DMS153 (cell line): ENCODE measurements at places on chromosomes 2 and 18.
A peak's percentile ranks its signal among the peaks of the same experiment; 100 is the strongest.

DNA sequence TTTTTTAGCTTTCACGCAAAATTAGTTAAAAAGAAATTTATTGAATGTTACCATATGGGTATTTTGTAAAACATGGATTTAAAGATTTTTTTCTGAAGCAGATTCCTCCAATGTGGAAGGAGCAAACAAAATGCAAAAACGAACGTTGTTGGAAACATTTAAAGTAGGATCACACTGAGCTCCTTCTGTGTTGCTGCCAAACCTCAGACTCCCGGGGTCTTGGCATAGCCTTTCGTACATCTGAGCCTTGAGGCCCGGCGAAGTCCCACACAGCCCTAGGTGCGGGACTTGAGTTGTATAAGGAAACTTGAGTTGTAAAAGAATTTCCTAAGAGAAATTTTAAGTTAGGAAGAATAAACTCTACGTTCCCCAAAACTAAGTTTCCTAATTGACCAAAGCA lies 52.0 kb upstream of the CD226 start:
- no peak for DNase-seq

DNA sequence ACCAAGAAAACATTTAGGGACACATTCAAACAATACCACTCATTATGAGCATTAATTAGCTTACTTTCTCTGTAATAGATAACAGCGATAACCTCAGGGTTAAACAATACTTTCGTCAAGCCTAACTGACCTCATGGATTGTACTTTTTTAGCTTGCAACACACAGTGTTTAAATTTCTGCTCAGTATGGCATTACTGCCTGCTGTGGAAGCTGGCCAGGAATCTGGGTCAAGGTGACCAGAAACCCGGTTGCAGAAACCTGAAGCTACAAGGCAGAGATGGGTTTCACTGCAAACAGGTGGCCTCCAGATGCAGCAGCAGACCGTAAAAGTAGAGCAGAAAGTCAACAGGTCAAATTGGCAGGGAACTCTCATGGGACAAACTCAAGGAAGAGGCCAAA lies 123.8 kb upstream of the FHL2 start:
- no peak for DNase-seq

DNA sequence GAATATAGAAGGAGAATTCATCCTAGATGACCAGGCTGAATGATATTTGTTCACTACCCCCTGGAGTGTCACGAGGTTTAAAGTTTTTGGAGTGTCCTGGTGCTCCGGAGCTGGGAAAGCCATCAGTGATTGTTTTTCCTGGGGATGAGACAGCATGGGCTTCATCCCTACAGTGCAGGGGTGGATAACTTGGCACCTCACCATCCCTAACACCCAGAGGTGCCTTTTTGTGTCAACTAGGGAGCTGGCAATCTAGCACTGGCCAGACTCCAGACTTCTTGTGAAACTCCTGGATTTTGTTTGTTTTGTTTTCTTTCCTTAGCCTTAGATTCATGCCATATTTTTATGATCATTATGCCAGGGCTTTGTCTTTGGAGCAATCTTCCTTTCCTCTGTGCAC lies 164.8 kb downstream of the PRKCE start:
- no peak for DNase-seq

DNA sequence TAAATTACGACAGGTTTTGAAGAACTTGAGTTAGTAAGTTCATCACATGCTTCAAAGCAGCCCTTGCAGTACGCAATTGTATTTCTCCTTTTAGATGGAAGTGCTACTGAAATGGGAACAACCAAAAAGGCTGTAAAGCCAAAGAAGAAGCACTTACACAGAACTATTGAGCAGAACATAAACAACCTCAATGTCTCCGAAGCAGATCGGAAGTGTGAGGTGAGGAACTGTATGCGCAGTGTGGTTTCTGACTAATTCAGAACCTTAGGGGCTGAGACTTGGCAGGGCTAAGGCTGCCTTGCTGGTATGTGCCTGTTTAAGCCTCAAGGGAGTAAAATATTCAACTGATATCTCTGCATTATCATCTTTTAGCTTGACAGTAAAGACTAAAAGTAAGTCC lies 8.4 kb downstream of the NCAPH start:
- DNase-seq: no peak

GRCh38 chr18:78625847-78626246 lies 353.8 kb upstream of the SALL3 start:
- no peak for DNase-seq

GRCh38 chr2:80459028-80459427 lies 154.5 kb upstream of the LRRTM1 start:
- DNase-seq: peak; percentile 55

GRCh38 chr2:10883801-10884478 lies 27.8 kb upstream of the KCNF1 start:
- no peak for DNase-seq

- no peak for DNase-seq
These were observed 83.7 kb upstream of the SLC1A4 start for GRCh38 chr2:64905338-64906024.

- no peak for DNase-seq
These were observed 11.3 kb downstream of the MEIS1 start for GRCh38 chr2:66445925-66446871.

DNA sequence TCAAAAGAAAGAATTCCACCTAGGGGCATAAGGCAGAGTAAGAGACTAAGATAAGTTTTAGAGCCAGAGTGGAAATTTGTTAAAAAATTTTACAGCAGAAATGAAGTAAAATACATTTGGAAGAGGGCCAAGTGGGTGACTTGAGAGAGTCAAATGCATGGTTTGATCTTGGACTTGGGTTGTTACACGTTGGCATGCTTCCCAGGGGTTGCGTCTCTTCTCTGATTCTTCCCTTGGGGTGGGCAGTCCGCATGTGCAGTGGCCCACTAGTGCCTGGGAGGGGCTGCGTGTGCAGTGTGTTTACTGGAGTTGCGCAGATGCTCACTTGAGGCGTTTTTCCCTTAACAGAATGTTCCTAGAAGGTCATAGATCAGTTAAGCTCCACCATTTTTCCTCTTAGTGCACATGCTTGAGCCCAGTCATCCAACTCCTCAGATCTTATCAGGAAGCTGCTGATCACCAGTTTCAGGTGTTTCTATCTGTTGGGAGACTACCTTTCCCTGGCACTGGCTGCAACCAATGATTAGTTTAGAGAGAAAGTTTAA lies 13.1 kb downstream of the SEH1L start:
- no peak for DNase-seq

- DNase-seq: no peak
These were observed 352.3 kb upstream of the MEIS1 start for GRCh38 chr2:66082581-66082980.

GRCh38 chr18:2654928-2655177 lies 673 bp upstream of the SMCHD1 start:
- DNase-seq: no peak

GRCh38 chr2:236627193-236627592 lies 57.6 kb downstream of the ACKR3 start:
- no peak for DNase-seq

- DNase-seq: no peak
These were observed 19.3 kb upstream of the TMEM18 start for GRCh38 chr2:696463-696862.

DNA sequence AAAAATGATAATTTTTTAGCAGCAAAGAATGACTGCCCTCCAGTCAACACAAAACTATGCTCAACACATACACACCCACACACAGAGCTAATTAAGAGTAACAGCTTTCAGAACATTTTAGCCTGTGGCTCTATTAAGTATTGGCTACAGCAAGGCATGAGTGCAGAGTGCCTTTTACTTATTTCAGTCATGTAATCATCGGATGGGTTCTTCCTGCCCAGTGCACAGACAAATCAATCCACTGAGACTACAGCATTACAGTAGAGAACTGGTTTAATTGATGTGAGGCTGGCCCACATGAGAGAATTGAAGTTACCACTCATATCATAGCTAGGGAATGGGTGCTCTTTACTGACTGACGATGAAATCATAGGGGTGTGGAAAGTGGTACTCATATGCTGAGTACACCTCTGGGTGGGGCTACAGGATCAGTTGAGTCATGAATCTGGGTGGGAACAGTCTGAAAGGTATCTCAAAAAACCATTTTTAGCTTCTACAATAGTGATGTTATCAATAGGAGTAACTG lies 241.0 kb downstream of the FSIP2 start:
- no peak for DNase-seq

GRCh38 chr2:219284501-219285372 lies 5.6 kb downstream of the DNAJB2 start:
- DNase-seq: no peak

- no peak for DNase-seq
These were observed 449.1 kb upstream of the REG3G start for GRCh38 chr2:78576409-78576808.

DNA sequence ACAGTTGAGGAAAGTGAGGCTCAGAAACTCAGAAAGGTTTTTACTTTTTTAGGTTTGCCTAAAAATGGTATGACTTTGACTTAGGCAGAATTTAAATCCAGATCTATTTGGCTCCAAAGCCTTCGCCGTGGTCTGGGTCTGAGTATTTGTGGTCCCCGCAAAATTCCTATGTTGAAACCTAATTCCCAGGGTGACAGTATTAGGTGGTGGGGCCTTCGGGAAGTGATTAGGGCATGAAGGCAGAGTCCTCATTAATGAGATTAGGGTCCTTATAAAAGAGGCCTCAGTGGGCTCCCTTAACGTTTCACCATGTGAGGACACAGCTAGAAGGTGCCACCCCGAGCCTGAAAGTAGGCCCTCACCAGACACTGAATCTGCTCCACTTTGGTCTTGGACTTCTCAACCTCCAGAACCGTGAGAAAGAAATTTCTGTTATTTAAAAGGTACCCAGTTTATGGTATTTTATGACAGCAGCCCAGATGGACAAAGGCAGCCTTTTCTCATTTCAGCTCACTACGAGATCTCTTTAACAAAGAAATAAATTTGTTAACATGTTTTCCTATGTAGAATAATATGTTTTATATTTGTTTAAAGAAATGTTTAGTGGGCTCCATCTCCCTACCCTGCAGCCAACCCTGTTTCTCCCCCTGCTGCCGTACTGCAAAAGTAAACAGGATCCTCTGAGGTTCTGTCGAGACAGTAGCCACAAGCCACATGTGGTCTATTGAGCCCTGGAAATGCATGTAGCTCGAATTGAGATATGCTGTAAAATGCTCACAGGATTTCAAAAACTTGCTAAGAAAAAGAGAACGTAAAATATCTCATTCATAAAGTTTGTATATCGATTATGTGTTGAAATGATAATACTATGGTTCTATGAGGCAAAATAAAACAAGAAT lies 80.6 kb downstream of the MOGAT1 start:
- DNase-seq: no peak

- DNase-seq: peak; percentile 67
These were observed 1.3 kb upstream of the BAZ2B start for GRCh38 chr2:159617646-159618045.

- no peak for DNase-seq
These were observed 521.0 kb downstream of the PLCL1 start for GRCh38 chr2:198325359-198325758.

DNA sequence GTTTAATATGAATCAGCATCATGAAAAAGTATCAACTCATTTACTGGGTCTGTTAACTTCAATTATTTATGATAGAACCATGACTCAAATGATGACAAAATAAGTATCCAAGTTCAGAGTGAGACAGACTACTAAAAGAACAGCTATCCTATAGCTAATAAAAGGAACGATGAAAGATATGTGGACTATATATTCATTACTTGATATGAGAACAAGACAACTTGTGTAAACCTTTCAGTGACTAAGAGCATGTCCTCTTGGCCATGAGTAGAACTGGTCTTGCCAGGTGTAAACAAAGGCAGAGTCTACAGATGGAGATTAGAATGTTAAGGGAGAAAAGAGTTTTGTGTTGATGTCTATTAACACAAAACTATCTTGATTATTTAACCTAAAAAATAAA lies 360.4 kb upstream of the ZC3H15 start:
- no peak for DNase-seq

DNA sequence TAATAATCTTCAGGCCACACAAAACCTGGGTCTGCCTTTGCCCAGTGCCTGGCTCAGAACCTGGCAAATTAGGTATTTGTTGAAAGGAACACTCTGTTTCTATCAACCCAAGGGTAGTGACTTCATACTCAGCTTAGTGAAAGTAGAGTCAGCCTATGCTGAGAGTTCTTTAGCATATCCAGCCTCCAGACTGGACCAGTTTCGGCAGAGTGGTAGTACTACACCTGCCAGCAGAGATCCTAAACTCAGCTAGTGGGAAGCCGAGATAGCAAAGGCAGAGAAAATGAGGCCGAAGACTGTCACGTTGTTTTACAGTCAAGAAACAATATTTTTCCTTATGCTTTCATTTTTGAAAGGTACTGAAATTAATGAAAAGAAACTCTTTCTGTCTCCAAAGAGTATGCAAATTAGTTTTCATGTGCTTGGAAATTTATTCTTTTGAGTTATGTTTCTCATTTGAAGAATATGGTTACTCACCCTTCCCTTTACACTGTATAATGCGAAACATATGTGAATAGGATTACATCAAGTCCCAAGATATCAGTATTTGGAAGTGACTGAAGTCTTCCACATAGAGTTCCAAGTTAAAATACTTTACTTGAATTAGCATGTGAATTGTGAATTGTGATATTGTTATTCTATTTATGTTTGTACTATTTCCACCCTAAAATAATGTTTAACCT lies 52.2 kb upstream of the UGP2 start:
- no peak for DNase-seq

- DNase-seq: no peak
These were observed 1559.3 kb upstream of the ZEB2 start for GRCh38 chr2:146079216-146079615.

DNA sequence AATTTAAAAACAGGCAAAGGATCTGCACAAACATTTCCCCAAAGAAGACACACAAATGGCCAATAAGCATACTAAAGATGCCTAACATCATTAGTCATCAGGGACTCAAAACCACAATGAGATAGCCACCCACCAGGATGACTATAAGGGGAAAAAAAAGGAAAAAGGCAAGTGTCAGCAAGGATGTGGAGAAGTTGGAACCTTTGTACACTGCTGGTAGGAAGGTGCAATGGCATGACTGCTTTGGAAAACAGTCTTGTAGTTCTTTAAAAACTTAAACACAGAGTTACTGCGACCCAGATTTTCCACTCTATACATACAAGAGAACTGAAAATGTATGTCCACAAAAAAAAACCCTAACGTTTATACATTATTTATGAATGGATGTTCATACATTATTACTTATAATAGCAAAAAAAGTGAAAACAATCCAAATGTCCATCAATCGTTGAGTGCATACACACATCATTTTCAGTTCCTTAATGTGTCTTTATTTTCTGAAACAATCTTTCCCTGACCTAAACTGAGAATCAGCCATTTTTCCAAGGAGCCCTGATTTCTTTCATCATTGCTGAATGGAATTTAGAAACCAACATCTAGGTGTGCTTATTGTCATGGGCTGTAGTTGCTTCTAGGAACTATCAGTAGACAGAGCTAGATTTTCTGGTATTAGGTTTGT lies 64.7 kb upstream of the TLK1 start:
- no peak for DNase-seq

DNA sequence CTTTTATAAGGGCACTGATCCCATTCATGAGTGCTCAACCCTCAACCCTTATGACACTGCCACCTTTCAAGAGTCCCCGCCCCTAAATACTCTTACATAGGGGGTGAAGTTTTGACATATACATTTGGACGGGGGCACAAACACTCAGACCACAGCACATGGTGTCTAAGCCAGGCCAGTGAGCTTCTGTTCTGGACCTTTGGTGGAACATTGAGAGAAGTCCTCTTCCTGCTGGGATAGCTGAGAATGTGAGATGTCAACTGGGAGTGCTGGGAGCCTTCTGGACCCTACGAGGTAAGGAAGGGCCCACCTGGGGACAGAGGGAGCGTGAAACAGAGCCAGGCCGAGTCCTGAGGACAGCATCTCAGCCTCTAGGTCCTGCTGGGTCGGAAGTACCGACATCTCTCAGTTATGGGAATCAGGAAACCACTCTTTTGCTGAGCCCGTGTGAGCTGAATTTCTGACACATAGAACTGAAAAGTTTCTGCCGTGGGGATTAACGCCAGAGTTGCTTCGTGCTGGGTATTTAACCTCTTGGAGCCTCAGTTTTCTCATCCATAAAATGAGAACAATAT lies 114.9 kb downstream of the PDCL3 start:
- DNase-seq: no peak
